ENCODE measurements at places on chromosomes 7 and 10. TPM values are rescaled to one million over a fixed set of nuclear protein-coding genes. Genes with fewer than 3 reads are reported as not detected.

The OPALIN gene
- polyA plus RNA-seq = not detected

The LIPF gene
- 0.22 TPM for polyA plus RNA-seq

The NODAL gene
- polyA plus RNA-seq = not detected

The CUBN gene
- 0.33 TPM for polyA plus RNA-seq

The POU6F2 gene
- polyA plus RNA-seq = 0.08 TPM
